ENCODE measurements at places on chromosomes 2 and 18.

DNA sequence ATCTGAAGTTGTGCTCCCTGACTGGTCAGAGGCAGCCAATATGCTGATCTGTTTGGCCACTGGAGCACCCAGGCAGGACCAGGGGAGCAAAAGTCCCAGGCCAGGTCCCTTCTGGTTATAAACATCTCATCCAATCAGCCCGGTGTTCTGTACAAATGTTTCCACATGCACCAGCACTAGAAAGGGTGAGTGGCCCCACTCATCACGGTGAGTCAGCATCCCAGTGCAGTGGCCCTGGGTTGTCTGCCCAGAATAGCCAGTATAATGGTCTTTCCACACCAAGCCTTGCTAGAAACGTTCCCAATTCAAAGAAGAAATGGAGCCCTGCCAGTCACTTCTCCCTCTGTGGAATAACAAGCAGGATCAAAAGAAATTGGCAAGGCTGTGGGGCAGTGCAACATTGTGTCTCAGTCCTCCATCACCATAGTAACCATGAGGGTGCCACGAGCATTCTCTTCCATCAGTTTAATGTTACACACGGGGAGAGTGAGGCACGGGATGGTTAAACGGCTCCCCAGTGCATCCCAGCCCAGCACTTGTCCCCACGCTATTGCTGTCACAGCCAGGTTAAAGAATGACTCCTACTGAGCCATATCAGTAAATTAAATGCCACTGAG is 174.9 kb downstream of the SEPTIN10 start:
- DNase-seq: no peak

DNA sequence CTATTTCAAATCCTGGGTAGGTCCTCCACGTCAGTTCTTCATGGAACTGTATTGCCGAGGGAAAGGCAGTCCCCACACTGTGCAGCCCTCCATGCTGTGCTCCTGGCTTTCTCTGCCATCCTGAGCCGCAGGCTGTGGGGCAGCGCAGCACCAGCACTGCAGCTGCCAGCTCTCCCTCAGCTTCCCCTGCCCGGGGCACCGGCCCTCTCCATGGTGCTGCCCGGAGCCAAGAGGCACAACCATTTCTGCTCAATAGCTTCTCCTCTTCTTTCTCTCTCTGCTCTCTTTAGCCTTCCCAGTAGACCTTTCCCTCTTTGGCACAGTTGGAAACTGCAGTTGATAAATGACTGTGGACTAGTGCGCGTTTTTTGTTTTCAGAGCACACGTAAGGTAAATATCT is 12.1 kb downstream of the ANKRD23 start:
- no peak for DNase-seq

GRCh38 chr2:136582628-136583205 is 182.6 kb upstream of the THSD7B start:
- no peak for DNase-seq

DNA sequence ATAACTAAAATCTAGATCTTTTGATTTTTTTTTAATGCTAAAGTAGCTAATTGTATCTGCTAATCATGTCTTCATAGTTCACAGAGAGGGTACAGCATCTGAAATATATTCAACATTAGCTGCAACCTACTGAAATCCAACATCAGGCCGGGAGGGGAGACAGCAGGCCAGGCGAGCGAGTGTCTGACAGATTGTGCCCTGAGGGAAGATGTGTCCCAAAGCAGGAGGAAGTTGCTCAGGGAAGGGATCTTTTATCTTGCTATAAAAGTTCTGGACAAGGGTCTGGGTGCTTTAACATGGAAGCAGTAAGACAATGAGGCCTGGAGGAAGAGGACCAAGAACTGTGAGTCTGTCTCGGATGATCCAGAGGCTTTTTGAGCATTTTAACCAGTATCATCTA is 274.1 kb downstream of the AFF3 start:
- DNase-seq: no peak

DNA sequence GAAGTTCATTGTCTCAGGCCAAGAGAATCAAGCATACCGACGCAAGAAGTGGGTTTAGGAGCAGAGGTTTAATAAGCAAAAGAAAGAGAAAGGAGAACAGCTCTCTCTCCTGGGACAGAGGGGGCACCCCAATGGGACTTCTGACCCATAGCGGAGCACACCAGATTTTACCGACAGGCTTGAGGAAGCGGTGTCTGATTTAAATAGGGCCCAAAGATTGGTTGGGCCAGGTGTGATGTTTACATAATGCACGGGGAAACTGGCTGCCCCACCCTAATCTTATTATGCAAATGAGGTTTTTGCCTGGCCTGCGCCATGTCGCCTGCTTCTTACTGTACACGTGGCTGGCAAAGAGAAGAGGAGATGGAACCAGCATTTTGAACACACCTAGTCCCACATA is 106.2 kb downstream of the MREG start:
- no peak for DNase-seq

GRCh38 chr18:63083555-63083954 is 236.0 kb downstream of the BCL2 start:
- DNase-seq: no peak
